ENCODE measurements at places on chromosomes 3 and 15. TPM values are rescaled to one million over a fixed set of nuclear protein-coding genes. Genes with fewer than 3 reads are reported as not detected.

The CHRFAM7A gene
- total RNA-seq = 1.1 TPM

The PRTG gene
- 8.6 TPM for total RNA-seq

The MESP2 gene
- total RNA-seq = 0.15 TPM

The TERC gene
- 69.2 TPM for total RNA-seq

The COL6A6 gene
- total RNA-seq = not detected

The FMN1 gene
- 1.3 TPM for total RNA-seq

The KNG1 gene
- not detected for total RNA-seq

- no peak for DNase-seq
Measured at GRCh38 chr3:58657571-58658141, 8.9 kb downstream of the FAM3D start.

DNA sequence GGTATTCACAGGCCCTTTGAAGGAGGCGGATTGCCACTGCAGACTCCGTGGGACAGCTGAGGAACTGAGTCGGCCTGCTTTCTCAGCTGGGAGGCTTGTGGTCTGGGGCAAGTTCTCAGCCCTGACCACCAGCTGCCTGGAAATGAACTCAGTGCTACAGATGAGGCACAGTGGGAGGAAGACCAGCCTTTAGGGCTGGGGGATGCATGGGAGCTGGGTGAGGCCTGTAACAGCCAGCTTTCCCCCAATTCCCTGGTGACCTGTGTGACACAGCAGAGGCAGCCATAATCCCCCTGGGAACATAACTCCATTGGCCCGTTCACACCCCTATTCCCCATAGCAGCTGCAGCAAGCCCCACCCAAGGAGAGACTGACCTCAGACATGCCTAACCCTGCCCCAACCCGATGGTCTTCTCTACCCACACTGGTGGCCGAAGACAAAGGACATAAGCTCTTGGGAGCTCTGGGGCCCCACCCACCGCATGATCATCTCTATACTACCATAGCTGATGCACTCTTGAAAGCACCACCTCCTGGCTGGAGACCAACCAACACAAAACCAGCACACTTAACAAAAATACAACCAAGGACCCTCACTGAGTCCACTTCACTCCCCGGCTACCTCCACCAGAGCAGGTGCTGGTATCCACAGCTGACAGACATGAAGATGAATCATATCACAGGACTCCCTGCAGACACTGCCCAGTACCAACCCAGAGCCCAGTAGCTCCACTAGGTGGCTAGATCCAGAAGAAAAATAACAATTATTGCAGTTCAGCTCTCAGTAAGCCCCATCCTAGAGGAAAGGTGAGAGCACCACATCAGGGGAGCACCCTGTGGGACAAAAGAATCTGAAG lies 24.9 kb downstream of the ZMAT3 start:
- DNase-seq = no peak

DNA sequence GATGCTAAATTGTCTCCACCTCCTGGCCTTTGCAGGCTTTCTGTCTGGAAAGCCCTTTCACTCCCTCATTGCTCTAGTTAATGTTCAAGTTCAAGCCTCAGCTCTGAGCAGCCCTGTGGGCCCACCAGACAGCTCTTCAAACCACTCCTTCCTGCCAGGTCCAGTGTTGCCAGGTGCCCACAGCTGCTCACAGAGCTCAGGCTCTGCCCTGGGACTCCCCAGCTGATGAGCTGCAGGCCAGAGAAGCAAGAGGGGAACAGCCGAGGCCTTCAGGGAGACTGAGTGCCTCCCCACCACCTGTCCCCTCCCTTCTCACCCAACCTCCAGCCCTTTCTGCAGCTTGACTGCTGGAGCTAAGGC lies 1.3 kb upstream of the ZBTB47 start:
- DNase-seq = no peak

GRCh38 chr15:34064438-34064837 lies 25.4 kb upstream of the AVEN start:
- DNase-seq = no peak

DNA sequence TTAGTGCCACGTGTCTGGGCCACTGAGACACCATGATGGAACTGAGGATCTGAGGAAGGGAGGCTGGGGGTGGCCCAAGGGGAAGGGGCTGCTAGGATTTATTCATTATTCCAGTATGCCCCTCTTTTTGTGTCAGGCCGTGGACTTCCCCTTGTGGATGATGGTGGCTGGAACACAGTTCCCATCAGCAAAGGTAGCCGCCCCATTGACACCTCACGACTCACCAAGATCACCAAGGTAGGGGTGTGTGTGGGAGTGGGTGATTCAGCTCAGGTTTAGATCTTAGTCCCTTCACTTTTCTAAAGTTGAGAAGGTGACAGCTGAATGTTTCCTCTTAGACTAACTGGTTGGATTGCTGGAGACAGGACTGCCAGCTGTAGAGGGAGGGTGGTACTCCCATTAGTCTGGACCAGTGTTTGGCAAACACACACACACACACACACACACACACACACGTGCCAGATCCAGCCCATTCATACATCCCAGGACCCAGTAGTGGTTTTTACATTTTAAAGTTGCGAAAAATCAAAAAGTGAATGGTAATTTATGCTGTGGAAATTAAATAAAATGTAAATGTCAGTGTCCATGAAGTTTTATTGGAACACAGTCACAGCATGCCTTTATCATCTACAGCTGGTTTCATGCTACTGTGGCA lies 11.4 kb downstream of the EIF4G1 start:
- no peak for DNase-seq

GRCh38 chr3:58020783-58021071 lies 12.5 kb downstream of the FLNB start:
- DNase-seq = no peak

DNA sequence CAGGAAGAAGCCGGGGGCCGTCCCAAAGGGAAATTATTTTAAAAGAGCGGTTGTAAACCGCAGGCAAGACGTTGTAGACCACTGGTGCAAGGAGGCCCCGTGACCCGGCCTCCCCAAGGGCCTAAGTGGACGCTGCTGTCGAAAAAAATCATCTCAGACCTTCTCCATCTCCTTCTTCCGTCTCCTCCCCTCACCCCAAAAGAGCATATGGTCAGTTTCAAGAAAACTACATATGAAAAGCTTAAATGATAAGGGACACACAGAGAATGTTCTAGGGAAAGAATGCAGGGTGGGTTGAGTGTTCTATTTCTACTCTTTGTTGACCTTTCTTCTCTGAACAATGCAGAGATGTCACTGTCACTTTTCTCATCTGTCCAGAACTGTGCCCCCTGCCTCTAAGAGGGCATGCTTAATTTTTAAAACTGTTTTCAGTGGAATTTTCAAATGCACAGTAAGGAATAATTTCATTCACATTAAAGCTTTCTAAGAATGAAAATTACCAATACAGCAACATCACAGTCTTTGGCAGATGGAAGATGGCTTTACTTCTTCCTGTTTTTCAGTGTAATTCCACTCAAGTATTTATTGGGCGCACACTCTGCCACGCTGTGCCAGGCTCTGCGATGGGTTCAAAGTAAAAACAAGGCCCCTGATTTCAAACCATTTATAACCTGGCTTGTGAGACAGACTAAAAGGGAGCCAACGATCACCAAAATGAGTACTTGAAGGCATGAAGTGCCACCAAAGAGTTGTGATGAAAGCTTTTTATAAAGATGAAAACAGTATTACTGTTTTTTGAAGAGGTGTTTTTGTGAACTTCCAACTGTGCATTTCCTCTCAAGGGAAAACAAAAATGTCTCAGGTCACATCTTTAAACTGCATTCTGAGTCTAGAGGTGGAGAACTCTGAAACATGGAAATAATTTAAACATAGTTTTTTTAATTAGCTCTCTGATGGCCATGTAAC lies 891 bp upstream of the TOP2B start:
- no peak for DNase-seq

DNA sequence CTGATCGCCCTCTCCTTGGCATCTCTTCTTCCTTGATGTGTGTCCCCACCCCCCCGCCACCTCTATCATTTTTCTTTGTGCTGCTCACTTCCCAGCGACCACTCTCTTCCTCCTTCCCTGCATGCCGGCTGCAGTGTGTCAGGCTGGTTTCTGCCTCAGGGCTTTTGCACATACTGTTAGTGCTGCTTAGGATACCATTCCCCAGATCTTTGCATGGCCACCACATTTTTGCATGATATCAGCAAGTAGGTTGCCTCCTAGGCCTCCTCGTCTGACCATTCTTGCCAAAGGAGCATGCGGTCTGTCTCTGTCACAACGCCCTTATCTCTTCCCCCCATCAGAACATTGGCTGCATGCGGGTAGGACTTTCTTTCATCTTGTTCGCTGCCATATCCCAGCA lies 12.5 kb downstream of the FBLN2 start:
- DNase-seq = no peak

DNA sequence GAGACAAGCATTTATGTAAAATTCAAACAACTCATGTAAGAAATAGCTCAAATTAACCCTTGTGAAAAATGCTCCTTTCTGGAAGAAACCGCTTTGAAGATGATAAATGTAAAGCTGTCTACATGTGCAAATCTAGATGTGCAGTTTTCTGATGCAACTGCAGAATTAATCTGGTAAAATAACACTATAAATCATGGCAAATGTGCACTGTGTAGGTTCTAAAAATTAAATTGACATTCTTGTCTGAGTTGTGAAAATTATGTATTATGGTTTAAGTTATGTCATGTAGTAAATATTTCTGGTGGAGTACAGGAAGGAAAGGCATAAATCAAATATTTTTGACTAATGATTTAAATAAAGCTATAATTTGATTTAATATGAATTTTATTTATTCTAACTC lies 678.1 kb upstream of the SEMA6D start:
- no peak for DNase-seq

GRCh38 chr3:107432646-107433045 lies 55.4 kb downstream of the CCDC54 start:
- no peak for DNase-seq

- no peak for DNase-seq
Measured at GRCh38 chr3:99071096-99071495, 169.6 kb upstream of the DCBLD2 start.

- DNase-seq = no peak
Measured at GRCh38 chr15:68080783-68081182, 26.7 kb downstream of the PIAS1 start.

DNA sequence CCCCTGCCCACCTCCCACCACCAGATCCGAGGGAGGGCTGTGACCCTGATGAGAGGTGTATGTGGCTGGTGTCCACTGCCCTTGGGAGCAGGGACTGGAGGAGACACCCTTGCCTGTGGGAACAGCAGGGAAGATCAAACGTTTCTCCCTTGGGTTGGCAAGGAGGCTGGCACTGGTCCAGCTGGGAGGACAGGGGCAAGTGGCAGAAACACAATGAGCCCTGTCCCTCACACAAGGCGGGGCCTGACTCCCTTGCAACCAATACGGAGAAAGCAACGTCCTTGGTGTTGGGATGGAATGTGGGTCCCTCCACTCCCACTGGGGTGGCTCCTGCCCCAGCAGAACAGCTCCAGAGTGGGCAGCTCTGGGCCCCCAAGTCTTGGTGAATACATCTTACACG lies 5.2 kb downstream of the HYAL2 start:
- no peak for DNase-seq

GRCh38 chr3:38829404-38829803 lies 13.4 kb upstream of the SCN10A start:
- no peak for DNase-seq

DNA sequence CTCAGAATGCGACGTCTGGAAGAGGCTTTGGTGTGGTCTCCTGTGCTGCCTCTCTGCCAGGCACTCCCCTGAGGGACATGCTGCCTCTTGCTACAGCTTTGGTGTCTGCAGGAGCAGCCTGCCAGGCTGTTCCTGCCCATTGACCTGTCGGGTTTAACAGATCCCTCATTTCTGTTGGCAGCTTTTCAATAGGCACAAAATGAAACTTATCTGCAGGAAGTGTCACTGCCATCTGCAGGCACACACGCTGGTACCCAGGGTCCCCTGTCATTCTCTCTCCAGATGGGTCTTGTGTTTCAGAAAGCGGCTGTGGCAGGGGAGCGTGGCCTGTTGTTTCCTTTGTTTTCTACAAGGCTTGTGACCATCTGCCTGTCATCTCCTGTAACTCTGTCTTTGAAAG lies 328.3 kb upstream of the CHRM5 start:
- DNase-seq = no peak

- no peak for DNase-seq
Measured at GRCh38 chr3:49397470-49397869, 14.3 kb downstream of the RHOA start.

DNA sequence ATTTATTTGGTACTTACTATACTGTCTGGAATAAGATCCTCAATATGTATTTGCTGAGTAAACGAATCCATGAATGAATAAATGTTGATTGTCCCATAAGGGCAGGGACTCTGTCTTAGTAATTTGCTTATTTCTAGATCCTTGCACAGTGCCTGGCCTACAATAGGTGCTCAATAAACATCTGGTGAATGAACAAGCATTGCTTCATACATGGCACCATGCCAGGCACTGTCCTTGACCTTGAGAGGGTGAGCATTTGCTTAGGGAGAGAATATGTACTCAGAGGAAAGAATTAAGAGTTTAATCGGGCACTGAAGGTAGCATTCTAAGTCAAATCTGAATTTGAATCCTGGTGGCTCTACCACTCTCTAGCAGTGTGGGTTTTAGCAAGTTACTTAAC lies 282.1 kb downstream of the THSD4 start:
- DNase-seq = no peak

GRCh38 chr15:60130398-60130797 lies 126.3 kb downstream of the FOXB1 start:
- DNase-seq = no peak

- no peak for DNase-seq
Measured at GRCh38 chr15:81485806-81486205, 111.8 kb upstream of the TMC3 start.

GRCh38 chr3:72102112-72102616 lies 317.2 kb upstream of the PROK2 start:
- DNase-seq = no peak

DNA sequence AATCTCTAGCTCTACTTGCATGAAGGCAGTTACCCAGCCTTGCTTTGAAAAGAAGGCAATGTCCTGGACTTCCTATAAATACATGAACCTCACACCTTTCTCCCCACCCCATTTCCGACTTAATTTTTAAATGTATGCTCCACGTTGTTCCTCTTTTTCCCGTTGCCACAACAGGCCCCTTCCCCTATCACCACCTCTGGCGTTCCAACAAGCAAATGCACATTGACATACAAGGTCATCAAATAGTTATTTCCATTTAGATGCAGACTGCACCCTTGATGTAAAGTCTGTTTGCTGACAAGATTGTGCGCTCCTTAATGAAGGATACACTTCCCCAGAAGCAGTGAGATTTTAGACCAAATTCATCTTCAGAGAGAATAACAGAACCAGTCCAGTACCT lies 260.7 kb upstream of the UMPS start:
- DNase-seq = no peak

Data from glomerular endothelial cell (primary cell).